ENCODE measurements at places on chromosomes 6 and 20.

GRCh38 chr6:170006071-170006899 lies 254.9 kb downstream of the ERMARD start:
- DNase-seq, result no peak

DNA sequence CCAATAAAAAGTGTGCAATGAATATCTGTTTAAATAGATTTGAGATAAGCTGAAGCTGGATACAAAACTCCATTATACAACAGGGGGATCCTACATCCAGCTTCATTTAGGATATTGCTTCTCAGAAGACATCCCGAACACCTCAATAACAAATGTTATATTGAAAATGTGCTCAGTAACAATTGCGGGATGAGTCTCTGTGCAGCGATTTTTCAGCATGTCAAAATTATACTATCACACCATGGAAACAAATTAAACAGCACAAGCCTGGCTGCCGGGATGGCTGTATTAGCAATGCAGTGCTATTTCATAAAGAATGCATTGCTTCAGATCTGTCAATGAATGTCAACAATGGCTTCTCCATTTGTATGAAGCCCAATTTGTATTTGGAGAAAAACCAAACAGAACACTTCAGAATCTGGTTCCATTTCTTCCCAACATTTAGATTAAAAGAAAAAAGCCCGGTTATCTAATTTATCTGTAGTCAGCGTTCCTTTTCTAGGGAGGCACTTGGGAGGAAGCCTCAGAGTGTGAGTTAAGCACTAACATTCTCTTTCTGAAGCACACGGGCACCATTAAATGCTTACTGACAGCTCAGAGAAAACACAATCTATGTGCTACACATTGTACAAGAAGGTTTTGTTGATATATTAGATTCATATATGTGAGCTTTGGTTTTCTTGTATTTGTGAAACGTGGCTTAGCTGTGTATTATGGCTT lies 310.9 kb upstream of the AGPAT4 start:
- DNase-seq, result no peak

DNA sequence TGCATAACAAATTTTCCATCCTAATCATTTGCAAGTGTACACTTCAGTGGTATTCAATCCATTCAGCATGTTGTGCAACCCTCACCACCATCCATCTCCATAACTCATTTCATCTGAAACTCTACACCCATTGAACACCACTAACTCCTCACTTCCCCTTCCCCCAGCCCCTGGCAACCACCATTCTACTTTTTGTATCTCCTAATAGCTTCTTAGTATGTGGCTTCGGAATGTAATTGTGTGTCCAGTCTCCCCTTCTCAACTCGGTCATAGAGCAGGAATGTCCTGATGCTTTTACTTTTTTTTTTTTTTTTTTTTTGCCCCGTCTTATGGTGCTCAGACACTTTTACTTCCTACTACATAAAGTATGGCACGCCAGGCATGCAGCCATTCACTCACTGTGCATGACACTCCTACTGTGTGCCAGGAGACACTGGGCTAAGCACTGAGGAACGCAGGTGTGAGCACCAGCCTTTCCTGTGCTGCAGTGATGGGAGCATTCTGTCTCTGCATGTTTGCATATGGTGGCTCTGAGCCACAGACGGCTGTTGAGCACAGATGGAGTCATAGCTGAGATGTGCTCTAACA lies 15.3 kb downstream of the HCK start:
- DNase-seq, result peak; percentile 99

GRCh38 chr6:129133770-129134192 lies 250.8 kb downstream of the LAMA2 start:
- no peak for DNase-seq

GRCh38 chr20:40462566-40462965 lies 226.5 kb downstream of the MAFB start:
- DNase-seq, result no peak

GRCh38 chr6:148854096-148854495 lies 107.3 kb downstream of the UST start:
- DNase-seq, result no peak

GRCh38 chr6:46862381-46862780 lies 59.4 kb downstream of the ADGRF5 start:
- DNase-seq, result no peak

- no peak for DNase-seq
Measured at GRCh38 chr6:89643406-89643805, 4.9 kb upstream of the LYRM2 start.

DNA sequence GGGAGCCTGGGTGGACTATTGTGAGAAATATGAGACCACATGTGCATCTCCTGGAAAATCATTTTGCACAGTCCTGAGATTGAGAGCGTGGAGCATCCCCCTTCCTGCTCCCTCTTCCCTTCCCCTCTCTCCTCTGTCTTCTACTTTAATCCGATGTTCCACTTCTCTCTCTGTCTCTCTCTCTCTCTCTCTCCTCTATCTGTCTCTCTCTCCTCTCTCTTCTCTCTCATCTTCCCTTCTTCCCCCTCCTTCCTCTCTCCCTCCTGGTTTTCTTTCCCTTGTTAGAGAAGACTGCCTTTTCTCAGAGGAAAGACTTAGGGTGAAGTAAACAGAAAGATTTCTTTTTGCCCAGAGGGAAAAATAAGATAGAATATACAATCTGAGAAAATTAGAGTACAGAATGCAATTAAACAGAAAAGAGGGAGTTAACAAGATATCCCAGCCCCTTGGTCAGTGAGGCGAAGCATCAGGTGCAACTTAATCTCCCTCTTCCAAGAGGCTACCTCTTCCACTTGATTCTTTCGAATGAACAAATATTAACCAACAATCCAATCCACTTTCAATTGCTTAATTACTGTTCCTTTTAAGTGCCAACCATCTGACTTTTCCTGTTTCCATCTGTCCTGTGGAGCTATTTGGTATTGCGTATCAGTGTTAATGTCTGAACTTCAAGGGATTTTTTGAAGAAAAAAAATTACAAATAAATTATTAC lies 14.6 kb downstream of the KHDC1 start:
- no peak for DNase-seq

DNA sequence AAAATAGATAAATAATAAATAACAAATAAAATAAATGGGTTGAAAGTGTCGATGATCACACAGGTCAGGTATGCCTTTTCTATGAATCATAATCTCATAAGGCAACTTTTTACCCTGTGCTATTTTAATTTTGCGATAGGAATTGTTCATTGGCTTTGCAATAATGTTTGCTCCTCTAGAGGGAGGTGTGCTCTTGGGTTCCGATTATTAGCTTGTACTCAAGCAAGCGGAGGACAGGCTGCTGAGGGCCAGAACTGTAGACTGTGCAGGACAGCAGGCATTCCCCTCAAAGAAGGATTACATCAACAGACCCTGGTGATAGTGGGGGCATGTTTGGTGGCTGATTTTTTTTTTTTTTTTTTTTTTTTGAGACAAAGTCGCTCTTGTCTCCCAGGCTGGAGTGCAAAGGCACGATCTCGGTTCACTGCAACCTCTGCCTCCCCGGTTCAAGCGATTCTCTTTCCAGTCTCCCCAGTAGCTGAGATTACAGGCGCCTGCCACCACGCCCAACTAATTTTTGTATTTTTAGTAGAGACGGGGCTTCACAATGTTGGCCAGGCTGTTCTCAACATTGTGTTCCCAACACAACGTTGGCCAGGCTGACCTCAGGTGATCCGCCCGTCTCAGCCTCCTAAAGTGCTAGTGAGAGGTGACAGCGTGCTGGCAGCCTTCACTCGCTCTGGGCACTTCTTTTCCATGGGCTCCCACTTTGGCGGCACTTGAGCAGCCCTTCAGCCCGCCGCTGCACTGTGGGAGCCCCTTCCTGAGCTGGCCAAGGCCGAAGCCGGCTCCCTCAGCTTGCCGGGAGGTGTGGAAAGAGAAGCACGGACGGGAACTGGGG lies 35.6 kb downstream of the RIOK1 start:
- DNase-seq, result peak; percentile 74

DNA sequence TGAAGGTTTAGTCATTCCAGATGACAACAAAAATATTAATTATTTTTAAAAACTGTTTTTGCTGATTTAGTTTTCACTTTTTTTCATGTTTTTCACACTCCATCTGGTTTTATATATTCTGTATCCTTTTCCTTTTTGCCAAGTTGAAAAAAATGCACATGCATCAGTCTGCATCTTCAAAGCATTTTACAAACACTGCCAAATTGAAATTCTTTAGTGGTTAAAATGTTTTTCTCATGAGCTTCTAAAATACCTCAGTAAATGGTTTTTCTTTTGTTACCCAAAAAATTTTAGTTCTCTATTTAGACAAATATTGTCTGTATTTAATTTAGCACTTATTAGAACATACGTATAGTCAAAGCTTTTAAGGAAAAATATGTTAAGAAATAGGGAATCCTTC lies 386.9 kb upstream of the HSF2 start:
- DNase-seq, result peak; percentile 82

GRCh38 chr6:25608558-25609174 lies 43.3 kb upstream of the SCGN start:
- DNase-seq, result no peak

- DNase-seq, result no peak
Measured at GRCh38 chr6:23532227-23532626, 593.8 kb upstream of the NRSN1 start.

Data from fibroblast of skin of scalp (primary cell).